AG04450 (cell line): ENCODE measurements at places on chromosomes 2 and 18.

- DNase-seq = no peak
These were observed 19.1 kb upstream of the ANKRD53 start for GRCh38 chr2:70959271-70959761.

DNA sequence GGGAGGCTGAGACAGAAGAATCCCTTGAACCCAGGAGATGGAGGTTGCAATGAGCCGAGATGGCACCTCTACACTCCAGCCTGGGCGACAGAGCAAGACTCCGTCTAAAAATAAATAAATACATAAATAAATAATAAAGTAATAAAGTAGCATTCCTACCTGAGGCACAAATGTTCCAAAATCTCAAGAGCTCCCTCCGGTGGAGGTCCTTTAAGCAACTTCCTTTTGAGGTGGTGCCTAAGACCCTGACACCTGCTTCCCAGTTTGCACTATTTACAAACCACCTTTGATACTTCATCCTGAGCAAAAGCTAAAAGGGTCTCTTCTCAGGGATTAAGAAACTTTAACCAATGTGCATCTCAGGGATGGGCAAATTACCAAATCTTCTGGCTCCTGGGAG is 505.1 kb downstream of the CNTNAP5 start:
- no peak for DNase-seq

DNA sequence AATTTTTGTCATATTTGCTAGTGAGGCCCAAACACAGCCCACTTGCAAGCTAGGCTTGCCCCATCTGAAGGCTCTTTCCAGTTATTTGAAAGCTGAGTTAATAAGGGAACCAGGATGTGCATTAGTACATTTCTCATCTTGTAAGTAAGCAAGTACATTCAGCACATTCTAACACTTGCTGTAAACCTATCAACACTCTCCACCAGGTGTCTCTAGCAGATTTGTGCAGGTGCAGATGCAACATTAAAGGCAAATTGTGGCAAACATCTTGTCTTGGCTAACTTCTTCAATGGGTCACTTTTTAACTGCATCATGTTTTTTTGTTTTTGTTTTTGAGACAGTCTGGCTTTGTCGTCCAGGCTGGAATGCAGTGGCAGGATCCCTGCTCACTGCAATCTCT is 25.3 kb upstream of the MFSD6 start:
- DNase-seq = no peak

GRCh38 chr2:234577191-234577590 is 80.3 kb upstream of the ARL4C start:
- no peak for DNase-seq

DNA sequence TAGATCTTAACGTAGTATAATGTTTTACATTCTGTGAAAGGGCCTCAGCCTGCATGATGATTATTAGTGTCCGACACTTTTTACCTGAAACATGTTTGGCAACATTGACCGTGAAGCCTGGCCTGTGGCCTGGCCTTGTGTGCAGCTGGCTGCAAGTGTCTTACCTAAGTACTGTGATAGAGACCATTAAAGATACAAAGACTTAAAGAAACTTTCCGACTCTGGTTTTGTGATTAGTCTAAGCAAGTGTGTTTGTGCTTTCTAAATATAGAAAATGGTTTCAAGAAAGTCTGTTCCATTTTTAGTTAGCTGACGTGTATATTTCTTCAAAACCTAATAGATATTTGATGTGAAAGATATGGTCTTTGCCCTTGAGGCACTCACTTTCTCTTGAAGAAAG is 601.8 kb downstream of the LRP1B start:
- no peak for DNase-seq

GRCh38 chr18:77984833-77985232 is 735.2 kb downstream of the GALR1 start:
- DNase-seq = no peak

DNA sequence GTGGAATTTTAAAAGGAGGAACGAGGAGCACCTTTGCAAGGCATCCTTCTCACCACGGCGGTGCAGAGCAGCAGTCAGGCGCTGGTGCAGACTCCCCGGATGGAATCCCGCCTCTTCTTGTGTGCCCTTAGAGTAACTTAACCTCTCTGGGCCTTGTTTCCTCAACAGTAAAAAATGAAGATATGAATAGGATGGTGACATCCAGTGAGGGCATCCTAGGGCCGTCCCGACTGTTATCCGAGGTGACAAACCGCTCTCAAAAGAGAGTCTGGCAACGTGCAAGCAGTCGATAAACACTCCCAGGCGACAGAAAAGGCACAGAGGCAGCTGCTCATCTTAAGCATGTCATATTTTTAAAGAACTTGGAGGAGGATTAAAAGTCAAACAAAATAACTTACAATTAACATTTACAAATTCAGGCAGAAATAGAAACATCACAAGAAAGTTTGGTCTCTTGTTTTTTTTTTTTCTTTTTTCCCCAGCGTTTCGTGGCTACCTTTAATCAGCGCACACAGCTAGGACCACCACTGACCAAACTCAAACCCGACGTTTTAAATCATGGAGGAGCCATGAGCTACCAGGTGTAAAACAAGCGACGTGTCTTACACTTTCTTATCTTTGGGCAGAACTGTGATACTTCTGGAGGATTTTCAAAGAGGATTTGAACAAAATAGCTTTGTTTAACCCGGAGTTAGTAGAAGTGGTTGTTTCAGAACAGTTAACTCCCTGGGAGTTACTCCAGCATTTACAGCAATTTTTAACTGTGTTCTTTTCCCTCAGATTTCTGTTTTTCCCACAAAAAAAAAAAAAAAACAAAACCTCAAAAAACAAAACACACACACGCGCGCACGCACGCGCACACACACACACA is 2.1 kb downstream of the MBP start:
- no peak for DNase-seq

GRCh38 chr18:74081966-74082741 is 65.5 kb downstream of the FBXO15 start:
- no peak for DNase-seq

- DNase-seq = no peak
These were observed 96.3 kb upstream of the TANK start for GRCh38 chr2:161063946-161064306.

DNA sequence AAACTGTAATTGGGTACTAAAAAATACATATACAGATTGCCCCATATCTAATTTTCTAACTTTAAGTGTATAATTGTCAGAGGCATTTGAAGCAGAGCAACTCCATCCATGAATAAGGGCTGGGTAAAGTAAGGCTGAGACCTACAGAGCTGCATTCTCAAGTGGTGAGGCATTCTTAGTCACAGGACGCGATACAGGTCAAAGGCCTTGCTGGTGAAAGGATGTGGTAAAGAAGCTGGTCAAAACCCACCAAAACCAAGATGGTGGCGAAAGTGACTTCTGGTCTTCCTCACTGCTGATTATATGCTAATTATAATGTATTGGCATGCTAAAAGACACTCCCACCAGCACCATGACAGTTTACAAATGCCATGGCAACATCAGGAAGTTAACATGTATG is 50.0 kb downstream of the SLC8A1 start:
- DNase-seq = peak; percentile 49

- DNase-seq = no peak
These were observed 54.3 kb downstream of the DGKD start for GRCh38 chr2:233408366-233409285.

- DNase-seq = no peak
These were observed 1362.2 kb upstream of the TMEFF2 start for GRCh38 chr2:193556766-193557470.

GRCh38 chr2:26521054-26521912 is 43.4 kb upstream of the OTOF start:
- no peak for DNase-seq

GRCh38 chr18:62345909-62346308 is 20.8 kb downstream of the TNFRSF11A start:
- DNase-seq = no peak

DNA sequence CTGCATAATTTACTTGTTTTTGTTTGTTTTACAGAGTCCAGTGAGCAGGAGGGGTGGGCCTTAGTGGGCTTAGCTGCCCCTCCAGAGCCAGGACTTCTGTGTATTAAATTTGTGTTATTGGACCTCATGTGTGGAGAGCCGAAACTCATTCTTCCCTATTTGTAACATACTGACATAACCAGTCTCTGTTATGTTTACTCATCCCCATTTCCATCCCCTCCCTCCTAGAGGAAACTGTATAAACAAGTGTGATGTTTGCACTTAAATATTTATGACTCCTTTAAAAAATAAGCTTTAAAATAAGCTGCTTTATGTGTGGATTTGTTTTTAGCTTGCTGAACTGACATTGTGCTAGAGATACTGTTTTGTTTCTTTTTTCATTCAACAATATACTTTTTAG is 13.8 kb downstream of the ZNF512 start:
- no peak for DNase-seq
